Activated naive CD8-positive, alpha-beta T cell treated with anti-CD3 and anti-CD28 coated beads for 36 hours (primary cell): ENCODE measurements at places on chromosomes 5 and 9.

DNA sequence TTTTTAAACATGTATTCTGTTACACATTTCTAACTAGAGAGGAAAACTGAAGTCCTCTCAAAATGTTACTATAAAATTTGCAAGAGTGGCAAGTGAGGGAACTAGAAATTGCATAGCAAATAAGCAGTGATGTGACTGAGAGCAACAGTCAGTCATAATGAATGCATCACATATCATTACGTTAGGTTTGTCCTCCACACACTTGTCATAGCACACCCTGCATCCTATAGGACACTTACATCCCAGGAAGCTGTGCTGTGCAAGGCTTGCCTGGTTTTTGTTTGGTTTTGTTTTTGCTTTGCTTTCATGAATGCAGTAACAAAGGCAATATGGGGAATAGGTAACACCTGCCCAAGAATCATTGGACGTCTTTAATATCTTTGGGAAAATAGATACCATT lies 10.8 kb downstream of the NFIB start:
- no peak for DNase-seq

DNA sequence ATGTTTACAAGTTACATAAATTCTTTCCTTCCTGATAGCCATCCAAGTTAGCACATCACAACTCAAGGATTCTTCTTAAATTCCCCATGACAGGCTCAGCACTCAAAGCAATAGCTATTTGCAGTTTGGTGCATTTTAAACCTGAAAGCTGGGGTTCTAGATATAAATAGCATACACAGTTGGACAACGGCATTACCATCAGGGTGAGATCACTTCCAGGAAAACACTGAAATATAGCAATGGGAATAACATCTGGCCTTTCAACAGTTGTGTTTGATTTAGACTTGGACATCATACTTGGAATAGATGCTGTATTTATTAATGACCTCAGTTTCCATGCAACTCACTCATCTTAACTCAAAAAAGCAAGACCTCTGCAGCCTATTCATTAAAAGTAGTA lies 24.7 kb upstream of the LECT2 start:
- no peak for DNase-seq

DNA sequence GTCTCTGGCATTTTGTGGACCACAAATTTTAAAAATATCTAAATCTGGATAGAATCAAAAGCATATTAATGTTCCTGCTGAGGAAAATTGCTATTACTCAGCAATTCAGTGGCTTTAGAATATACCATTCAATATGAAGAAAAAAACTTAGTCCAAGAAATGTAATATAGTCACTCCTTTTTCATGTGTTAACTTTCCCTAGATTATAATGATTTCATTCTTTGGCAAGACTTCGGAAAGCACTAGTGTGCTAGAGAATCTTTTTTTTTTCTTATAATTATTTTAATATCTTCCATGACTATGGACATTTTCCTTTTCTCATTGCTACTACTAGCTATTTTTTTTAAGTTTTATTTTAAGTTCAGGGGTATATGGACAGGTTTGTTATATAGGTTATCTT lies 102.4 kb upstream of the FAM174A start:
- no peak for DNase-seq

DNA sequence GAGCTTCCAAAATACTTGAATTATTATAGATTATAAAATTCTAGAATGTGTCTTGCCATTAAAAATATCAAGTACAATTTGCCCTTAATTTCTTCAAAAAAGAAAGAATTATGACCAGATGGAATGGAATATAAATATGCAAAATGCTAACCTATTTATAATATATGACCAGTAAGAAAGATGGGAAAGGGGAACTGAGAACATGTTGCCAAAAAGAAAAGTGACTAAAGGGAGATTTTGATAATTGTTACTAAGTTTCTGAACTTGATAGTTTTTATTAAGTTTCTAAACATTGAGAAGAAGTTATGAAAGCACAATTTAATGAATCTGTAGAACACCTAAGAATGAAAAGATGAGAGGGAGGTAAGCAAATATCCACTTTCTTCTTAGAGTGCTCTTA lies 188.4 kb upstream of the NR4A3 start:
- DNase-seq, result no peak

- peak; percentile 79 for DNase-seq
These were observed 18.3 kb upstream of the MLLT3 start for GRCh38 chr9:20640331-20641187.

DNA sequence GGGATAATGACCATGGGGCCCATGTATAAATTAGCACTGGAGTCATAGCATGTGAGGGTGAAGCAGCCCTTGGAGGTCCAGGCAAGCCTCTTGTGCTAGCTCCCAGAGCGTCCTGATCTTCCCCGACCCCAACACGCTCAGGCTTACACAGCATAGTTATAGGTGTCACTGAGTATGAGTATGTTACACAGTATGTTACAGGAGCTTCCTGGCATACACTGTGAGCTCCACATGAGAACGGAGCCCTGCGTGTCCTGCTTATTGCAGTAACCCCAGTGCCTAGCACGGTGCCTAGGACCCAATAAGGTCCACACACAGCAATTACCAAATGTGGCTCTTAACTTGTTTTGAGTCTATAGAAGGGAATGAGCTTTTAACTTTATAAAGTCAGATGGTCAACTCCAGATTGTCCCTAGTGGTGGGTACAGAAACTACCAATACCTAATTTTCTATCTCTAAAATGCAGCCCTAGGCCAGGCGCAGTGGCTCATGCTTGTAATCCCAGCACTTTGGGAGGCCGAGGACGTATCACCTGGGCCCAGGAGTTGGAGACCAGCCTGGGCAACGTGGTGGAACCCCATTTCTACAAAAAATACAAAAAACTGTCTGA lies 64.1 kb downstream of the PLAC8L1 start:
- no peak for DNase-seq

- DNase-seq, result no peak
These were observed 74.5 kb downstream of the HMCN2 start for GRCh38 chr9:130340011-130340410.

DNA sequence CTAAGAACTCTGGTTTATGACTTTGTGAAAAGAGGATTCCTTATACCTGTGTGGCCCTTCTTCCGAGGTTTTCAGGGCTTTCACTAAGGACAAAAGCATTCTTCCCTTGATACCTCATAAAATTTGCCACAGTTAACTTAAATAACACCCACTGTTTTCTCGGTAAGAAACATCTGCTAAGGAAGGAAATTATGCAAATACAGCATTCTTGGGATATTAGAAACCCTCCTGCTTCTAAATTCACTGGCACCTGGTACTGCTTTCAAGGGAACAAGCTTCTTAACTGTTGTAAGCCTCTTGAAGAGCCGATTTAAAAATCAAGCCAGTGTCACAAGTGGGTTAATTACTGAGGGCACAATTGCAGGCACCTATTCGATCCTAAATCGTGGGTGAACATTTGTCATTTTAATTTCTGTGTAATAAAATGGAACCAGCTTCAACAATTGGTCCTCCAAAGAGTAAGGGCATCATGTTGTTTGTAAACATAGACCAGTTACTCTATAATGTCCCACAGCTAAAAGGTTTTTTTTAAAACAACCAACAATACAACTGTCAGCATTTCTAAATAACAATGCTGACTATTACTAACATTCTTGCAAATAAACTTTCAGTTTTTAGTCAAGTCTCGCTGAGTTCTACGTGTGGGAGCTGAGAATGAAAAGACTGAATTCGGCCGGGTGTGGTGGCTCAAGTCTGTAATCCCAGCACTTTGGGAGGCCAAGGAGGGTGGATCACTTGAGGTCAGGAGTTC lies 26.6 kb downstream of the AK3 start:
- no peak for DNase-seq

- no peak for DNase-seq
These were observed 568.0 kb downstream of the MTRR start for GRCh38 chr5:8436924-8437323.

DNA sequence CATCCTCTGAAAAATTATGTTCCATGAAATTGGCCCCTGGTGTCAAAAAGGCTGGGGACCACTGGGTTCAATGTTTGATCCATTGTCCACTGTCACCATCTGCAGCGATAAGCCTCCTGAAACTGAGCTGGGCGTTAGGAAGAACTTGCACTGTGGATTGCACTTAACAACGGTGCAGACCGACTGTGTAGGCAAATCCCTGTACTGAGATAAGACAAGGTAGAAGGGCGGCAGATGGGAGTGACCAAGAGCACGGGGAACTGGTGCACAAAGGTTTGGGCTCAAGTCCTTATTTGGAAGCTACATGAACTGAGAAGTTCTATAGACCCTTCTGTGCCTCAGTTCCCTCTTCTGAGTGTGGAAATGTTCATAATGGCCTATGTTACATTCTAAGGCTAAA lies 41.6 kb upstream of the FLT4 start:
- DNase-seq, result no peak
